ENCODE measurements at places on chromosomes 4 and X.

DNA sequence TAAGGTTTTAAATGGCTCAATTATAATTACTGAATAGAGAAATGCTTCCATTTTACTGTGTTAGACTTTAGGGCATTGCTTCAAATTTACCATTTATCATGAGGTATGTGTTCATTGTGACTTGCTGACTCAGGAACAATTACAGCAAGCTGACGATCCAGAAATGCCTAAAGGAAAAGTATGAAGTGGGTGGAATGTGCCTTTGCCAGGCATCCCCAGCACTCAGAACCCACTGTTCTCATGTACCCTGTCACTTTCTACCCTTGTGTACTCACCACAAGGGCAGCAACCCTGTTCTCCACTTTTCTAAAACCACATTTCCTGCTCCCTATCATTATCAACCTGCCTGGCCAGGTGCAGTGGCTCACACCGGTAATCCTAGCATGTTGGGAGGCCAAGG, 41.5 kb downstream of the QRFPR start:
- DNase-seq, result no peak

GRCh38 chr4:19879330-19879729, 372.4 kb upstream of the SLIT2 start:
- no peak for DNase-seq

GRCh38 chr4:19224820-19225219, 1026.9 kb upstream of the SLIT2 start:
- DNase-seq, result peak; percentile 46

GRCh38 chrX:133440081-133440796, 24.9 kb upstream of the GPC4 start:
- DNase-seq, result no peak

GRCh38 chrX:25039036-25039435, 23.3 kb upstream of the ARX start:
- no peak for DNase-seq

GRCh38 chr4:56863441-56864139, 42.1 kb upstream of the SPINK2 start:
- DNase-seq, result no peak

- DNase-seq, result peak; percentile 86
Observed at GRCh38 chr4:185597532-185598188, 62.4 kb upstream of the PDLIM3 start.
